ENCODE measurements at places on chromosomes 6 and 20.

DNA sequence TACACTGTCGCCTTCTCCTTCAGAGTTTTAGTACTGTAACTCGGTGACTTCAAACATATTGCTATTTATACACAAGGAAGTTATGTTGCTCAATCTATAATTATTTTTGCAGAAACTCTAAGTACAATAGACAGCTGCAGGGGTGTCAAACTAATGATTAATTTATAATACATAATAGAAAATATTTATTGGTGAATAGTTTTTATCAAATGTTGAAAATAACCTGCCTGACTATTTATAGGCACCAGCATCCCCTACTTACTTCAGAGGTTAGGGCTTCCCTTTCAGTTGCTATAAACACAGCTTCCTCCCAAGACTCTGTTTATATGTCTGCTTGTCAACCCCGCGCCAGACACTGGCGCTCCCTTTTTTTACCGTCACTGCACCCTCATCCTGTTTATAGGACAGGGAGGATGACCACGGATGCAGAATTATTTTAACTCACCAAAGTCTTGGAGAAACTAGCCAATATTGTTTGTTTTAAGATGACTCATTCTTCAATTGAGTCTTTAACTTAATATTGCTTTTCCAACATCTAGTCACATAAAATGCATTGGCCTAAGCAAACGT is 225.0 kb downstream of the ALDH8A1 start:
- DNase-seq, result peak; percentile 24

GRCh38 chr20:14761903-14762302 is 424.5 kb upstream of the FLRT3 start:
- DNase-seq, result no peak

GRCh38 chr6:52535711-52536423 is 41.0 kb downstream of the TRAM2 start:
- no peak for DNase-seq

- DNase-seq, result no peak
Observed at GRCh38 chr20:2295886-2296515, at the start of gene TGM3. TGM3 (plus strand) TSS chr20:2296001; CDS start chr20:2296064, 63 bp downstream.

- no peak for DNase-seq
Observed at GRCh38 chr20:37864298-37864697, 38.6 kb upstream of the VSTM2L start.

- no peak for DNase-seq
Observed at GRCh38 chr6:105270511-105270910, 90.7 kb upstream of the POPDC3 start.

DNA sequence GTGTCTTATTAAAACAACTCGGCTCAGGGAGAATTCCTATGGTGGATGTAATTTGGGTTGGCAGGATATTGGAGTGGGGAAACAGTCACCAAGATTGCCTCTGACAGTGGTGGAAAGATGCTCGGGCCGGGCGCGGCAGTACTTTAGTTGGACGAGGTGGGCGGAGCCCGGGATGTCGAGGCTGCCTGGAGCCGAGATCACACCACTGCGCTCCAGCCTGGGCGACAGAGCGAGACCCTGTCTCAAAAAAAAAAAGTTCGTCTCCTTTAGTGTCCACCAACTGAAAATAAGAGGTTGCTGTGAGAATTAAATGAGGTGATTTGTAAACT is 621 bp downstream of the NOL7 start:
- DNase-seq, result peak; percentile 37

DNA sequence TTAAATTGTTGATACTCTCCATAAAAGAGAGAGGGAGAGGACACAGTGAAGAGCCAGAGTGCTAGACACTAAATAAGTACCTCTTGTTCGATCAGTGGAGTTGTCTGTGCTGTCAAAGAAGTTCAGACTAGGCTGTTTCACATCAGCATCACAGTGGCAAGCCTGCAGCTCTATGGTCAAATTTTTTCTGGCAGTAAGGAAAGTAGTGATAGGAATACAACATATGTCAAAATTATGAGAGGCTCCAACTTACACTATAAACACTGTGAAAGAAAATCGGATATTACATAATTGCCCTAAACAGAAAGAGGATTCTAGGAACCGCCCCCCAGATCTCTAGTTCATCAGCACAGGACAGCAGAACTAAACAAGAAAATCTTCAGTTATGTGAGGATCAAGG is 23.1 kb downstream of the DNAH8 start:
- no peak for DNase-seq

GRCh38 chr6:43454290-43454695 is 1.1 kb downstream of the DLK2 start:
- DNase-seq, result no peak

- no peak for DNase-seq
Observed at GRCh38 chr6:151730496-151730870, 77.0 kb upstream of the ESR1 start.

DNA sequence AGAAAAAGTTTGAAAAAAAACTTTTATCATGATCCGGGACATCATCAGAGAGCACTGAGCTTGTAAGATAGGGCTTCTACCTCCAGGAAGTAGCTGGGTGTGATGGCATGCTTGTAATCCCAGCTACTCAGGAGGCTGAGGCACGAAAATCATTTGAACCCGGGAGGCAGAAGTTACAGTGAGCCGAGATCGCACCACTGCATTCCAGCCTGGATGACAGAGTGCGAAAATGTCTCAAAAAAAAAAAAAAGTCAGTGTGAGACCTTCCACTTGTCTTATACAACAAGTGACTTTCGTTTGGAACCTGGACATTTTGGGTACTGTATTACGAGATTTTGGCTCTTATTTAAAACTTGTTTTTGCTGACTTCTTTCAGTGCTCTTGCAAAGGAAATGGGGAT is 5.9 kb upstream of the SLC13A3 start:
- no peak for DNase-seq

DNA sequence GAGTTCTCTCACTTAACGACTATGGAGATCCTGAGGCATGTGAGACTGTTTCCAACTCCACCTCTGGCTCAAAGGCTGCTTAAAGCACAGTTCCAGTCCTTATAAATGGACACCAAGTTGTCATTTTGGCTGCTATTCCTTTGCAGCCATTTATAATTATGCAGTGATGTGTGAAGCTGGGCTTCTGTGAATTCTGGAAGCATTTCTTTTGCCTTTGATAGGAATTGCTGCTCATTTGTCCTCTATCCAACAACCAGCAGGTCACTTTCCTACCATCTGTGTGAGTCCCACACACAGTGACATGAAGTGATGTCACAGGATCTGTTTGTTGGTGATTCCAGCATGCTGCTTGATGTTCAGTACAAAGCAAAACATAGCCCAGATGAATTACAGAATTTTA is 28.5 kb upstream of the EFHC1 start:
- no peak for DNase-seq

DNA sequence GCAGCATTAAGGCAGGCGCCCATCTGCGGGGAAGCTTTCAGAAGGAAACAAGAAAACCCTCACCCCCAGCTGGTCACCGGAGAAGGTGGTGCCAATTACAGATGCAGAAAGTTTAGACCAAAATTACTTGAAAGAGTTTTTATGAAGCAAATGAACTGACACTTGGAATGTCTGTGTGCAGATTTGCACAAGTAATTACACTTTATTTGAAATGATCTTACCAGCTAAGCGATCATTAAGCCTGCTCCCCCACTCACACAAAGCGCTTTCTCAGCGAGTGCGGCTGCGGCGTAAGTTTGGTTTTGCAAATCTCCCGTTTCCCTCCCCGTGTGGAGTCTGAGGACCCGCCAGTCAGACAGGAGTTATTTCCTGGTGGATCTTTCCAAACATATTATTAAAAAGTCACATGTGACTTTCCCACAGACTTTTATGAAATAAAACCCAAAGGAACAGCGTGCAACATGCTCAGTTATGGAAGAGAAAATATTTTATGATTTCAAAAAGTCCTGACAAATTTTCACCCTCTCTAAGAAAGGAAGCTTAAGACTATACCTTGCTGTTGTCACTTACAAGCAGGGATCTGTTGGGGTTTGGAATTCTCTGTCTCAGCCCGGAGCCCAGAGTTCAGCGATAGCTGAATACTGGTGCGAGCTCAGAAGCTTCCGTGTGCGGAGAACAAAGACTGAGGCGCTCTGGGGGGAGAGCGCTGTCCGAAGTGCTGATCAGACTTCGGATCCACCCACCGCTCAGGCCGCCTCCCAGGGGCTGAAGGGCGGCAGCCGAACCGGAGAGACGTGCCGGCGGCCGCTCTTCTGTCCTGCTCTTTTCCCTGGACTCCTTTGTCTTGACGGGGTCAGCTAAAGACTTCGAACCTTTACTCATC is 2.7 kb upstream of the MYT1 start:
- peak; percentile 62 for DNase-seq

GRCh38 chr6:35435074-35435837 is 16.9 kb upstream of the FANCE start:
- DNase-seq, result no peak

GRCh38 chr6:98977671-98978292 is 30.0 kb upstream of the FBXL4 start:
- no peak for DNase-seq

GRCh38 chr6:154536999-154537398 is 26.5 kb upstream of the CNKSR3 start:
- DNase-seq, result no peak

- no peak for DNase-seq
Observed at GRCh38 chr6:152130441-152130840, 323.0 kb downstream of the ESR1 start.

- no peak for DNase-seq
Observed at GRCh38 chr6:10725716-10726115, 2.8 kb downstream of the TMEM14C start.

GRCh38 chr6:142728910-142729481 is 216.0 kb downstream of the HIVEP2 start:
- DNase-seq, result peak; percentile 89

GRCh38 chr20:40663304-40663790 is 25.7 kb downstream of the MAFB start:
- DNase-seq, result no peak

GRCh38 chr20:51500936-51501335 is 41.6 kb downstream of the NFATC2 start:
- no peak for DNase-seq

GRCh38 chr6:12594530-12594893 is 122.1 kb upstream of the PHACTR1 start:
- no peak for DNase-seq

GRCh38 chr6:144149558-144149893 is 791 bp upstream of the STX11 start:
- DNase-seq, result no peak

DNA sequence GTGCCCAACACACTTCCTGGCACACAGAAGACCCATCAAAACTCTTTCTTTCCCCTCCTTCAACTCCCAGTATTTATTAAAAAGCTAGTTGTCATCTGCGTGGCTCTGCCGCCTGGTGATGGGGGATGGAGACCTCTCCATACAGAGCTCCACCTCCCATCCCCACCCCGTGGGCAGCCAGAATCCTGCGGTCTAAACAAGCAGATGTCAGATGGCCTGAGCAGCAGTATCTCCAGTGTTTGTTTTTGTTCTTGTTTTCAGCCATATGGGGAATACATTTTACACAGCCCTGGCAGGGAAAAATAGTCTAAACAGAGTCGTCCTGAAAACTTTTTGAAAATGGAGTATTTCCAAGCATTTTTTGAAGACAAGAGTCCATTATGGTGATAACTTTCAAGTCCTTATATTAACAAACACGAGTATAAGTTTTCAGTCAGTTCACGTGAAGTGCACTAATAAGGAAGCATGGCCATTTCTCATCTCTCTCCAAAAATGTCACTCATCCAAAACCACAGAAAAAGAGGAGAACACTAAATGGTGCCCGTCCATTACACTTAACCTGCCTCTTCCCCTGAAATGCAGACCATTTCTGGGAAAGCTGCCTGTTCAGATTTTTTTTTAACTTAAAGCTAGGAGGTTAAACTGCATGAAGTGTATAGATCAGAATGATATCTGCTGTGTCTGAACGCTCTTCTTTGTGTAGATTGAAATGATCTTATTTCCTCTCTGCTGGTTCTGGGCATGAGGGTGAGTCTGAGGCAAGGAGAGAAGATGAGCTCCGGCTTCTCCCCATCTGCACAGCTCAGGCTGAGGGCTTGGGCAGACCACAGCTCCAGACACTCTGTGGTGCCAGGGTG is 91.0 kb downstream of the TCP11 start:
- DNase-seq, result peak; percentile 52

DNA sequence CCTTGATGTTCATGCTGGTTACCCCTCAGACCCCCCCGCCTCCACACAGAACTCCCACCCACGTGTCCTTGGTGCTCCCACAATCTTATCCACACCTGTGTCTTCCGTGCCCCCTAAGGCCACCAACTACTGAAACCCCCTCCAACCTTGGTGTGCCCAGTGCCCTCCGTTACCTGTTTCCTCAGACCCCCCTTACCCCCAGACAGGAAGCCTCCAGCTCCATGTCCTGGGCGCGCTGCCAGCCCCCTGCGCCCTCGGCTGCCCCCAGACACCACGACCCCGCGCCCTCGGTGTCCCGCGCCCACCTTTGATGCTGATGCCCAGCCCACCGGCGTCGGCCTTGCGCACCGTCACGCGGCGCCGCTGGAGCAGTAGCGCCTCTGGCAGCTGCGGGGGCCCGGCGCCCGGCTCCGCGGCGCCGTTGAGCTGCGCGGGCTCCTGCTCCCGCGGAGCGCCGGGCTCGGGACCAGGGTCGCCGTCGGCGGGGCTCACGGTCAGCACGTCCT is 504 bp downstream of the SNTA1 start:
- no peak for DNase-seq

DNA sequence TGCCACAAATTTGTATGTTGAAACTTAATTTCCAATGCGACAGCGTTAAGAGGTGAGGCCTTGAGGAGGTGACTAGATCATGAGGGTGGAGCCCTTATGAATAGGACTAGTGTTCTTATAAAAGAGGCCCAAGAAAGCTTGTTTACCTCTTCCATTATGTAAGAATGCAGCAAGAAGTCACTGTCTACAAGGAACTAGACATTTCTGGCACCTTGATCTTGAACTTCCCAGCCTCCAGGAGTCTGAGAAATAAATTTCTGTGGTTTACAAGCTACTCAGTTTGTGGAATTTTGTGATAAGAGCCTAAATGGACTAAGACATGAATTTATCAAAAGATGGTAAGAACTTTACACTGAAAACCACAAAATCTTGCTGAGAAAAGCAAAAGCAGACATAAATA is 173.6 kb upstream of the SGK1 start:
- peak; percentile 36 for DNase-seq

DNA sequence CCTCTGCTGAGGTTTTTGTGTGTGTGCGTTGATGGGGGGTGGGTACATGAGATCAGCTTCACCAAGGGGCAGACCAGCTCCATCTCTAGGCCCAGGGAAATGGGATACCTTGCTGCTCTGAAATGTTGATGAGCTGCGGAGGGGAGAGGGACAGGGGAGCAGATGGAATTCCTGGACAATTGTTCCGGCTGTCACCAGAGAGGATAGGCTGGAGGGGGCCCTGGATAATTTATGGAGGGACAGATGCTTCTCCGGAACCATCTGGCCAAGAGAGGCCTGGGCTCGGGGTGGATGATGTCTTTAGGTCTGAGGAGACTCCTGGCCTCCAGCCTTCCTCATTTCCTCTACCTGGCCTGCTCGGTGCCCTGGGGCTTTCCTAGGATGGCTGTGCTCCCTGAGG is 1.9 kb upstream of the TJAP1 start:
- no peak for DNase-seq

DNA sequence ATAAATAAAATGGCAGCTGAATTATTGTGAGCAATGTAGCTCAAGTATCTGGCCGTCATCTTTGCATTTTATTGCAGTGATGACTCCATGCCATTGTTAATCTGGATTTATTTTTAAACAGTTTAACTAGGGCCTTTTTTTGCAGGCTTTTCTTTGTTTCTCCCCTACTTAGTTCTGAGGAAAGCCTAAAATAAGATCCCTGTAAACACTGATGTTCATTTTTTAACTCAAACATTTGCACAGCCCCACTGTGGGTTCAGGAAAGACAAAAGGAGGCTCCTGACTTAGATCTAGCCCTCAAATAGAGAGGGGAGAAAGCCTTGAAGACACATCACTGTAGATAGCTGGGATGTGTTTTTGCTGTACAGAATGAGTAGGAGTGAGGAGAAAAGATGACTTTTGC is 69.2 kb downstream of the PLEKHG1 start:
- no peak for DNase-seq

GRCh38 chr20:373171-373890 is 7.2 kb upstream of the TRIB3 start:
- DNase-seq, result peak; percentile 98
